ENCODE measurements at places on chromosomes 13 and 19. TPM values are rescaled to one million over a fixed set of nuclear protein-coding genes. Genes with fewer than 3 reads are reported as not detected.

Gene ATXN8OS
- total RNA-seq = not detected

Gene JSRP1
- total RNA-seq = not detected

Gene ASPDH
- not detected for total RNA-seq

Gene ZNF90
- 29.0 TPM for total RNA-seq

DNA sequence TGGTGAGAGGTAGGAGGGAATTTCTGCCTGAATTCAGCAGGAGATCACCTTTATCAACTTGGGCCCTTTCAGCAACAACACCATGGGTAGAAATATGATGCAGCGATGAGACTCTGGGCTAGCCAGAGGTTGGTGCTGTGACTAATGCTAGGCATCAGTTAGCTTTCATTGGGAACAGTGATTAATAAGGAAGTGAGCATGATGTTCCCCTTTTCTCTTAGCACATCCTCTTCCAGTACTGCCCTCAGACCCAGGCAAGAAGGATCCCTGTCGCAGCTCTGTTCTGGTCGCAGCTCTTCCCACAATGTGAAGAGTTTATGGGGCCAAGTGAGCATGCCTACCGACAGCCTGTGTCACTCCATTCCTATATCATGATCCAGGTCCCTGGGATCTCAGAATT, 100.5 kb downstream of the FLT1 start:
- no peak overlapping the region for H3K4me3 ChIP-seq
- H3K4me1 ChIP-seq = no peaks in the 10 kb centered on the region
- no peaks in the 10 kb centered on the region for H3K27me3 ChIP-seq
- H3K36me3 ChIP-seq = no peaks in the 10 kb centered on the region
- DNase-seq = no peak
- peak overlapping the region; percentile 38 for H3K27ac ChIP-seq

DNA sequence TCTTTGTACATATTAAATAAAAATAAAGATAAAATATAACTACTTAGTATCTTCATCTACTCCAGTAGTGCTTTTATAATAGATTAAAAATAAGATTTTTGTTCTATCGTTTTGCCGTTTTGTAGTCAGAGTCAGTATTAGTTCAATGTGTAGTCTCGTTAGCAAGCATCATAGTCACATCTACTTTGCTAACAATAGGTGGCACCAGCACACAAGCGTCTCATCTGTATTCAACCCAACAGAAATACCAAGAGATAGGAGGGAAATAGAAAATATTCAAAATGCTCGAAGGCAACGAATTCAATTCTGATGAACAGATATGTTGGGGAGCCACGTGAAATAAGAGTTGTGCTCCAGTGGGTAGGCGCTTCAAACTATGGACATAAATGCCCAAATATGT, 21.4 kb upstream of the MICU2 start:
- no peak overlapping the region for H3K4me3 ChIP-seq
- no peak overlapping the region for H3K27ac ChIP-seq
- peak; percentile 8 for DNase-seq
- H3K36me3 ChIP-seq = no peaks in the 10 kb centered on the region
- H3K4me1 ChIP-seq = no peaks in the 10 kb centered on the region
- no peaks in the 10 kb centered on the region for H3K27me3 ChIP-seq

- DNase-seq = peak; percentile 50
- H3K27ac ChIP-seq = peak overlapping the region; percentile 87
- peak overlapping the region; percentile 95 for H3K4me3 ChIP-seq
- H3K27me3 ChIP-seq = no peaks in the 10 kb centered on the region
- H3K36me3 ChIP-seq = no peaks in the 10 kb centered on the region
- peaks cover 23% of the 10 kb centered on the region for H3K4me1 ChIP-seq
Observed at GRCh38 chr19:10718205-10719196, 622 bp downstream of the DNM2 start.

GRCh38 chr13:49629196-49629938, 1.1 kb downstream of the ARL11 start:
- no peaks in the 10 kb centered on the region for H3K27me3 ChIP-seq
- no peaks in the 10 kb centered on the region for H3K4me1 ChIP-seq
- H3K4me3 ChIP-seq = no peak overlapping the region

GRCh38 chr13:29543230-29544215, 52.0 kb downstream of the SLC7A1 start:
- DNase-seq = no peak
- no peak overlapping the region for H3K27ac ChIP-seq
- H3K27me3 ChIP-seq = no peaks in the 10 kb centered on the region
- H3K36me3 ChIP-seq = no peaks in the 10 kb centered on the region
- no peak overlapping the region for H3K4me3 ChIP-seq

DNA sequence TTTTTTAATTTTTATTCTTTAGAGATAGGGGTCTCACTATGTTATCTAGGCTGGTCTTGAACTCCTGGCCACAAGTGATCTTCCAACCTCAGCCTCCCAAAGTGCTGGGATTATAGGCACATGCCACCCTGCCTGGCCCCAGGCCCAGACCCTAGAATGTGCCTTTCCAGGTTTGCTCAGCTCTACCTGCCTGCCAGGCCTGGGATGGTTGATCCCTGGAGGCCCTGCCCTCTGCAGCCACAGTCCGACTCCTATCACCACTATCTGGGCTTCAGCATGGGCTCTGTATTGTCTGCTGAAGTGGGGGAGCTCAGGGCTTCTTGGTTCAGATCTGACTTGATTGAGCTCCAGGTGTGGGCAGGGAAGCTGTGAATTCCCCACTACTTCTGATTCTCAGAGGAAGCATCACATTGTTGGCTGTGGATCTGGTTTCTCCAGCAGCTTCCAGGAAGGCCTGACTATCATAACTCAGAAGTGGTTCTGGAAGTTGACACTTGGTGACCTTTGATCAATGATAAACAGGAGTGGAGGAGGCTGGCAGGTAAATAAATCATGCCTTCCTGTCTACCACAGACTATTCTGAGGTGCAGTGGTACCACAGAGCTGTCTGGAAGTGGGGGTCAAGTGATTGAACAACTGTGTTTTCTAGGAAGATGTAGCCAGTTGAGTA, 71.9 kb downstream of the OLFM4 start:
- H3K27me3 ChIP-seq = no peaks in the 10 kb centered on the region
- no peaks in the 10 kb centered on the region for H3K4me1 ChIP-seq
- no peak overlapping the region for H3K4me3 ChIP-seq
- H3K36me3 ChIP-seq = no peaks in the 10 kb centered on the region
- H3K27ac ChIP-seq = no peak overlapping the region
- DNase-seq = no peak

DNA sequence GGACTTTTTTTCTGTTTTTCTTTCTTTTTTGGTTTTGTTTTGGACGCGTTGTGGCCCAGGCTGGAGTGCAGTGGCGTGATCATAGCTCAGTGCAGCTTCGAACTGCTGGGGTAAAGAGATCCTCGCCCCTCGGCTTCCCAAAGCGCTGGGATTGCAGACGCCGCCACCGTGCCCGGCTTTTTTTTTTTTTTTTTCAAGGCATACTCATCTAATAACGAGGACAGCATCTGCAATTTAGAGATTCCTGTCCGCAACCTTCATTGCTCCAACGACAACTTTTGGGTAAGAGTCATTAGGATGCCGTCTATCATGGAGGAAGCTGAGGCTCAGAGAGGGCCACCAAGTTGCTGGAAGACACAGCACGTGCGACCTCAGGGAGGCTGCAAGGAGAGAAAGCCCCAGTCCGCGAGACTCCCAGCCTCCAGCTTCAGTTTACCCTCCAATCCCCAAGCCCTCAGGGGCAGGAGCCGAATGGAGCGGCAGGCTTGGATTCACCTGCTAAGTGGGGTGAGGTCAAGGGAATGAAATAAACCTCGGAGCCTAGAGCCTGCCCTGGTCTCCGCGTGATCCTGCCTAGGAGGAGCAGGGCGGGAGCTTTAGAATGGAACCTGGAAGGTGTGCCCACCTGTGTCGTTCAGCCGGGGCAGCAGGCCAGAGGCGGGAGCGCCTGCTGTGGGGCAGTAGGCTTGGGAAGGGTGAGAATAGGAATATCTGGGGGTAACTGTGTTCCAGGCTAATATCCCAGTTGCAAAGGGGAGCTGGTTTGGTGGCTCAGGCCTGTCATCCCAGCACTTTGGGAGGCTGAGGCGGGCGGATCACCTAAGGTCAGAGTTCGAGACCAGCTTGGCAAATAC, 676 bp upstream of the POLRMT start:
- H3K36me3 ChIP-seq = peaks cover 3% of the 10 kb centered on the region
- no peak for DNase-seq
- peaks cover 18% of the 10 kb centered on the region for H3K4me1 ChIP-seq
- no peak overlapping the region for H3K27ac ChIP-seq
- peak overlapping the region; percentile 90 for H3K4me3 ChIP-seq

- no peak overlapping the region for H3K4me3 ChIP-seq
- no peaks in the 10 kb centered on the region for H3K27me3 ChIP-seq
- DNase-seq = no peak
- no peaks in the 10 kb centered on the region for H3K36me3 ChIP-seq
Observed at GRCh38 chr19:30842926-30843325, 470.7 kb downstream of the ZNF536 start.

- DNase-seq = no peak
- no peaks in the 10 kb centered on the region for H3K4me1 ChIP-seq
- no peaks in the 10 kb centered on the region for H3K27me3 ChIP-seq
- no peak overlapping the region for H3K27ac ChIP-seq
- H3K36me3 ChIP-seq = peaks cover 13% of the 10 kb centered on the region
Observed at GRCh38 chr13:20787180-20787579, 13.4 kb upstream of the EEF1AKMT1 start.

DNA sequence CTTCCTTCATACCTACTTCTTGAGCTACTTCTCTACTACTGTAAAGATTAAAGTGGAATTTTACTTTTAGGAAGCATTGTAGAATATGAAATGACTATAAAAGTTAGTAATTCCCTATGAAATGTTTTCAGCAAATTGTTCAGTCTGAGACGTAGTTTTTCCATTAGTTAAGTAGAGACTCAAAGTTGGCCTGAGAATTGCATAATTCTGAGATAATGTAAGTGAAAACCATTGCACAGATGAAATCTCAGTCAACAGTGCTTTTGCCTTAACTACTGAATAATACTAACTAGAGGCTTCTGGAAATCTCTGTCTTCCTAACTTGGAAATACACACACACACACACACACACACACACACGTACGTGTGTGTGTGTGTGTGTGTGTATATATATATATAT, 125.9 kb downstream of the FGF14 start:
- no peaks in the 10 kb centered on the region for H3K4me1 ChIP-seq
- H3K27ac ChIP-seq = no peak overlapping the region
- H3K27me3 ChIP-seq = no peaks in the 10 kb centered on the region
- no peak for DNase-seq

DNA sequence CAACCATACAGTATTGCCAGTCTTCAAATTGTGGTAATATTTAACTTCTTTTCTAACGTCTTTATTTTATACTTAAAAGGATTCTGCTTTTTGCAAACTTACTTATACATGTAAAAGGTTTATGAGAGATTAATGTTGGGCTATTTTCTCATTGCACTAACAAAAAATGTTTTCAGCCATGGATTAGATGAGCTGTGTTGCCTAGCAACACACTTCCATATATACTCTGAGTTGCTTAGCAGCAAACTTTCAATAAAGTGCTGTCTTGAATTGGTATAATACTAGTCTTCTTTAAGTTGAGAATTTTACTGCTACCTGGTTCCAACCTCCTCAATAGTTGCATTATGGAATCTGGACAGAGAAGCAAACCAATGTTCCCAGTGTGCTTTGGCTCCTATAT, 777.4 kb upstream of the PCDH9 start:
- no peaks in the 10 kb centered on the region for H3K27me3 ChIP-seq
- H3K4me3 ChIP-seq = no peak overlapping the region
- no peaks in the 10 kb centered on the region for H3K4me1 ChIP-seq
- no peak for DNase-seq
- no peaks in the 10 kb centered on the region for H3K36me3 ChIP-seq
